Fibroblast of skin of left quadriceps (primary cell): ENCODE measurements at places on chromosomes 5 and 9.

GRCh38 chr5:58412932-58413331 is 47.0 kb downstream of the PLK2 start:
- DNase-seq = no peak

- no peak for DNase-seq
Observed at GRCh38 chr5:52945040-52945439, 44.1 kb upstream of the ITGA2 start.

DNA sequence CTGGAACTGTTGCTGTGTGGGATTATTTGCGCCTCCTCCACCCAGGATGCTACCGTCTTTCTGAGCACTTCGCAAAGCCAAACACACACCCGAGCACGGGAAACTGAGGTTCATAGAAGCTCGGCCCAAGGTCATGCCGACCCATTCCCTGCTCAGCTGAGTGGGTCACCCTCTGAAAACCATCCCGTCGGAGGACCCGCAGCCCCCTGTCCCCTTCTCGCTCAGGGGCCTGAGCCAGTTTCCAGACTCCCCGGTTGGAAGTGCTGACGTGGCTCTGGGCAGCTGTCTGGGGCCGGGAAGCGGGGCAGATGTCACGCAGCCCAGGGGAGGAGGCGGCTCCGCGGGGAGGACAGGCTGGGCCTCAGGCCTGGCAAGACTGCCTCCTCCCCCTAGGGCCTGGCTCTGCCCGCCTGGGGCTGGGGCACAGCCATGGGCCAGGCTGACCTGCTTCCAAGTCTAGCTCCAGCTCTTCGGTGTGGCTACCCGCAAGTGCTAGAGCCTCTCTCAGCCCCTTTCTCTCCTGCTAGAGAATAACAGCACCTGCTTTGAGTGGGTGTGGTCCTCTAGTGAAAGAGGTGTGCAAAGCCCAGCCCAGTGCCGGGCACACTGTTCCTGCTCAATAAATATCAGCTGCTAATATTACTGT is 9.9 kb upstream of the CXXC5 start:
- no peak for DNase-seq

DNA sequence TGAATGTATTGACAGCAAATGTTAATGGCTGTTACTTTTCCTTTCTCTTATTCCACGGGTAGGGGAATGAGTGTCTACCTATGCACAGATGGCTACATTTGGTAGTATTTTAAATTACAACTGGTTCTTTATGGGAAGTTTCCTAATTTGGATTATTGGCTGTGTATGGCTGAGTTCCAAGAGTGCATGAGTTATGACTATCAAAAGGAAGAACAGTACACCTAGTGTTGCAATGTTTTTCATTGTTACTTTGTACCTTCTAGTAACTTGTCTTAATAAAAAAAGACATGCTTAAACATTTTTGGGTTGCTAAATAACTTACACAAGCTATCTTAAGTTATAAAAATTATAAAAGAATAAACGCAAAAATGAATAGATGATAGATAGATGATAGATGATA is 35.8 kb upstream of the MAMDC2 start:
- no peak for DNase-seq

DNA sequence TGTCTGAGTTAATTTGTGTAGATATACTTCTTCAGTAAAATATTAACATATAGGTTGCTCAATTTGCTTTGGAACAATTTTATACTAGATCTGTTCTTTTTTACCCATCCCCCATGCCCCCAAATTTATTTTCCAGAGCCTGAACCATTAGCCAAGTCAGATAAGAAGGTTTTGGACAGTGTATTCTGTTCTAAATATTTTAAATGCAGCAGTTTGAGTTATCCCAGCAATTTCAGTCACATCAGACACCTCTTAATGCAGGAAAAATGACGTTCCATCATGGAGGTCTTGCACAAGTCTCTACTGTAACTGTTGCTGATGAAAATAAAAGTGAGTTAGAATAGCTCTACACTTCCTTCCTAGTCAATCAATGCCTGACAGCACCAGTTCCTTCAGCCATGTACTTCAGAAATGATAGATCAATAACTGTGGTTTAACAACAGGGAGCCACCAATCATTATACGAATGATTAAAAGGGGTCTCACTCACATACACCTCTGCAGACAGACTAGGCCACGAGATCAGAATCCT is 215.8 kb downstream of the BNC2 start:
- DNase-seq = no peak

DNA sequence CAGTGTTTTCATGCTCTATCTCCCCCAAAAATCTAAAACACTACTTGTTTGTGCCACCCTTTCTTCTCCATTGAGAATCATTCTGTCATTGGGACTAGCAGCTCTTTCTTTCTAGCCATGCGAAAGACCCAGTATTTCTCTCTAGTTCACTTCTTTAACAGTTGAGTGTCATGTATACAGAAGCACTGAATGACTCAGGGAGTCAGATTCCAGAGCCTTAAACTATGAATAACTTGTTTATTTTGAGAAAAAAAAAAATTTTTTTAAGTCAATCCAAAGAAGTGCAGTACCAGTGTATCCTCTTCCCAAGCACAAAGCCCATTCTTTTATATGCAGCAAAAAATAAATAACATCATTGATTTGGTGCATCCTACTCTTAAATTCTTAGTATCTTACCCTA is 415.4 kb upstream of the GRAMD2B start:
- no peak for DNase-seq

DNA sequence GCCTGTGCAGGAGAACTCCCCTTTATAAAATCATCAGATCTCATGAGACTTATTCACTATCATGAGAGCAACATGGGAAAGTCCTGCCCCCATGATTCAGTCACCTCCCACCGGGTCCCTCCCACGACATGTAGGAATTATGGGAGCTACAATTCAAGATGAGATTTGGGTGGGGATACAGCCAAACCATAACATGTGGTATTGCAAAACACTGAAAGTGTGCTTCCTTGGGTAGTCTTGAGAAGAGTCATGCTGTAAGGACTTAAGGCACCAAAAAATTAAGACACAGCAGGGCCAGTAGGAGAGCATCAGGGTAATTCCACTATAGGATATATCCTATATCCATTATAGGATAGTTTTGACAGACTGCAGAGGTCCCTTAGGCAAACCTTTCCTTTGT is 29.4 kb upstream of the GDNF start:
- no peak for DNase-seq

- no peak for DNase-seq
Observed at GRCh38 chr5:152599096-152599495, 194.0 kb upstream of the NMUR2 start.

GRCh38 chr5:75824323-75824722 is 107.1 kb upstream of the POC5 start:
- DNase-seq = no peak

GRCh38 chr5:90612919-90613318 is 54.3 kb downstream of the ADGRV1 start:
- DNase-seq = no peak

DNA sequence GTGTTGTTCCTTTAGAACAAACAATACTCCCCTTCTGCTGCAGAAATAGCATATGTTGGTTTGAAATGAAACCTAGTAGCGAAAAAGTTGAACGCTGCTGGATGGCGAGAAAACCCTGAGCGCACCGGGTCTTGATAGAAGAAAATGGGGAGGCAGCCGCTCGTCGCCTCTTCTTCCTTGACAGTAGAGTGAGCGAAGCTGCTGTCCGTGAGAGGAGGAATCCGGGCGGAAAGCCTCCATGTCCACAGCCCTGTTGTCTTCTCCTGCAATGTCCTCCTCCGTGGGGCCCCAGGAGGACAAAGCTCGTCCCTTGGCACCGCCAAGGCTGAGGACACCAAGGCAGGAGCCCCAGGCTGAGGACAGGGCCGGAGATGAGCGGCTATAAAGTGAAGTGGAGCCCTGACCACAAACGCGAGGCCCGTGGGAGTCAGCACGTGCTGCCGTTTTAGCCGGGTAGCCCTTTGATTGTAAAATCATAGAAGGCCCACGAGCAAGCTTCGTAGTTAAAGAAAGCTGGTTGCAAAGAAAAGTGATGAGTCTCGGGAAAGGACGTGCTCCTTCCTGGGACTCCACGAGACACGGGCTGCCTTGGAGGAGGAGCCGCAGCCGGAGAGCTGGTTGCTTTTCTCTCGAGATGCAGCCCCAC is 35.6 kb downstream of the MRPL36 start:
- no peak for DNase-seq

- DNase-seq = no peak
Observed at GRCh38 chr5:132115375-132115774, 41.8 kb downstream of the CSF2 start.

GRCh38 chr5:149294872-149295829 is 23.5 kb downstream of the AFAP1L1 start:
- DNase-seq = no peak

DNA sequence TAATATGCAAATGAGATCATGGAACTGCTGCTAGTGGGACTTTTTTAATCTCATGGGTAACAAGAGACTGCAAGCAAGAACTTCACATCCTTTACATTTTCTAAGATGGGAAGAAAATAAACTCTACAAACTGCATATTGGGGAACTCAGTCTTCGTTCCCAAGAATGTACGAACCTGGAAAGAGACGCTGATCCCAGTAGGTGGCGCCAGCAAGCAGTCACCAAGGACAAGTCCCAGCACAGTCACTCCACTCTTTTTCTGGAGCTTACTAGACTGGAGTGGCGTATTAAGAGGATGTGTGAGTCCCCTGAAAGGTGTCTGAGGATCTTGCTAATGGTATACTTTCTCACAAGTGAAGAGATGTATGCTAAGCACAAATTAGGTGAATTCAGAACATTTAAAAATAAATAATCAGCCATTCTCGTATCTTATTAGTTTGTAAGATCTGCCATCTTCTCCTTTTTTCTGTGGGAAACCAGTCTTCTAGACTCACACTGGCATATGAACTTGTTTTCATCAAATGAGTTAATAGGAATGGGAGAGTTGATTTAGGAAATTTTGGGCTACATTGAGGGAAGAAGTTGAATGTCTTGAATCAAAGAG is 16.0 kb upstream of the PUM3 start:
- no peak for DNase-seq

- no peak for DNase-seq
Observed at GRCh38 chr9:134185536-134186011, 21.2 kb upstream of the RNU6ATAC start.

DNA sequence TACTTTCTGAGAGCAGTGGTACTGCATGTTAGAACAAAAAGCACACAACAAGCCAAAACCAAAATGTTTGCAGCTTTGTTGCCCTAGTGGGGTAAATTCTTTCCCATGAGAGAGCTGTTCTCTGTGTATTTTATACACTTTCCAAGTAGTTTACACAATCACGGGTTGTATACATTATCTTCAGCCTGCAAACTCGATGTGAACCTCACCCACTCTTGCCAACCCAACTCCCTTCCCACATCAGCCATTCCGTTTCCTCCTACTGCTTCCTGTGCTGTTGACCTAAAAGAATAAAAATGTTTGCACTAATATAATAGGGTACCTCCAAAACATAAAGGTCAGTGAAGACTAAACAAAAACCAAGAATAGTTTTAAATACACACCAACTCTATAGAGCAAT is 47.0 kb downstream of the IQGAP2 start:
- no peak for DNase-seq

DNA sequence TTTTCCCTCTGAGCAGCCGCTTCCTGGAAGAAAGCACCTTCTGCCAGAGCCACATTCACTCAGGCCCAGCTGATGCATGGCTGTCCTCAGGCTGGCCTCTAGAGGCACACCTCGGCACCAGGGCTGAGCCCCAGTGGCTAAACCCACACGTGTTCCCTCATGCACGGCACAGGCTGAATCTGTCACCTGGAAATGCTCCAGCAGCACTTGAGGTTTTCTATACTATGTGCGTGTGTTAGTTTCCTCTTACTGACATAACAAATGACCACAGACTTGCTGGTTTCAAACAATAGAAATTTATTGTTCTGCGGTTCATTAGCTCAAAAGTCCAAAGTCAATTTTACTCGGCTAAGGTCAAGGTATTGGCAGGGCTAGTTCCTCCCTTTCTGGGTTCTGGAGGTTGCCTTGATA is 141.4 kb downstream of the LRRC70 start:
- no peak for DNase-seq

DNA sequence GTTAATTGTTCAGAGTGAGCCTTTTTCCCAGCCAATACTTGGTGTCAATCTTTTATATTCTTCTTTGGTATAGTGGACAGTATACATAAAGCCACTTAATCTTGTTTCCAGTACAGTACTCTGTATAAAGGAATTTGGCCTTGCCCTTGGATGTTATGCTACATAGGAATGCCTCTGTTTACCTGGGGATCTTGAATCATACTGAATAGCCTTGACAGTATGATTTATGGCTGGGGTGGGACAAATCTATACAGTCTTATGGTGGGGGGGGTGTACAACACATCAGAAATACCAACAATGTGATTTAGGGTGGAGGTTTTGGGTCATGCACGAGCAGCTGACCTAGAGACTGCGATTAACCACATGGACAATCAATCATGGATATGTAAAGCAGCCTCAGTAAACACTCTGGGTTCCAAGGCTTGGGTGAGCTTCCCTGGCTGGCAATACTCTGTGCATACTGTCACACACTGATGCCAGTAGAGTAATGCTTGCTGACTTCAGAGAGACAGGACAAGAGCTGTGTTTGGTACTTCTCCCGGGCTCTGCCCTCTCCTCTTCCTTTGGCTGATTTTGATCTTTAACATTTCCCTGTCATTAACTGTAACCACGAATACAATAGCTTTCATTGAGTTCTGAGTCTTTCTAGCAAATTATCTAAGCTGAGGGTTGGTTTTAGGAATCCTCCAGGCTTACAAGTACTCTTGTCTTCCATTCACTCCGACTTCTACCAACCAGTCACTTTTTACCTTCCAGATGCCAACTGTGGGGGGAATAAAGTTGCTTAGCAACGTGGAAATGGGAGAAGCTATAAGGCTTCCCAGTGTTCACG is 84.6 kb downstream of the IARS1 start:
- DNase-seq = no peak

GRCh38 chr9:125649315-125649714 is 57.7 kb downstream of the MAPKAP1 start:
- DNase-seq = no peak

- DNase-seq = no peak
Observed at GRCh38 chr9:128412120-128412790, 8.4 kb upstream of the CERCAM start.

GRCh38 chr9:89372230-89372816 is 54.0 kb downstream of the SECISBP2 start:
- DNase-seq = no peak

DNA sequence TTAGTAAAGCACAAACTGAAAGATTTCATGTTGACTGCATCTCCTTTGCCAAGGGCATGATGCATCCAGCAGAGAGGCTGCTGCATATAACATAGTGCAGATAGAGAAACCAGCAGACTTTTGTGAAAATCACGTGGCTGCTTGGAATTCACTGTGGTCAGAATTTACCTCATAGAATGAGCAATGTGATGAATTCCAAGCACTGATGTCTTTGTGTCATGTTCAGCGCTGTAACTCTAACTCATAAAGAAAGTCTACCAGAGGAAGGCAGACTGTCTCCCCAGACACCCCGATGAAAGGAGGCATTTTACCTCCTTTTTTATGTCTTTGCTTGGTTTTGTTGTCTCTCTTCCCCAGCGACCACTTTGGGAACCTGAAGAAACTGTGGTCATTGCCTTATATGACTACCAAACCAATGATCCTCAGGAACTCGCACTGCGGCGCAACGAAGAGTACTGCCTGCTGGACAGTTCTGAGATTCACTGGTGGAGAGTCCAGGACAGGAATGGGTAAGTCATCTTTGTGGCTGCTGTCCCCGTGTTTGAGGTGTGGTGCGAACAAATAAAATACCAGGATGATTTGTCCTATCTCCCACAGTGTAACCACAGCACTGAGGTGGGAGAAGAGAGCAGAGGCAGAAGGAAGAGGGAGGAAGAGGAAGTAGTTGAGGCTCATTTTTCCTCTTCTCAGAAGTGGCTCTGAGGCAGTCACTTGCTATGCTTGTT is 42.0 kb downstream of the ITK start:
- DNase-seq = peak; percentile 80
